Forelimb muscle (tissue), 1 donor: ENCODE measurements at places on chromosomes 3 and 15. TPM values are rescaled to one million over a fixed set of nuclear protein-coding genes. Genes with fewer than 3 reads are reported as not detected.

Gene C3orf22
- not detected for polyA plus RNA-seq

DNA sequence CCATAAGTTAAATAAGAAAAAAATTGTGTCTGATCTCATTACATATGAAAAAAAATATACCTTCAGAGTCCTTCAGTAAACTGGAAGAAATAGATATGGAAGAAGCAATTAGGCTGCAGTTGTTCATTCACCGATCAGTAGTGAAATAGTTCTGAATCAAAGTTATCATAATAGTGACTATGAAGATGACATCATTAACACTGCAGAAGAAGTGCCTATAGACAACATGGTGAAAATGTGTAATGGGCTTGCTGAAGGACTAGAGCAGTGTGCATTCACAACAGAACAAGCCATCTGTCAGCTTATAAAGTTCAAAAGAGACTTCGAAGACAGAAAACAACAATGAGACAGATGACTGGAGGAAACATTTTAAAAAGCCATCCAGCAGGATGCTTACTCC is 144.5 kb downstream of the NAALADL2 start:
- no peak for DNase-seq

Gene LRTM1
- polyA plus RNA-seq: 114 TPM

Gene CEMIP
- 2.4 TPM for polyA plus RNA-seq

- no peak for DNase-seq
These were observed 234.7 kb upstream of the CTDSPL start for GRCh38 chr3:37626736-37627565.

Gene NUSAP1
- polyA plus RNA-seq: 29.6 TPM

- no peak for DNase-seq
These were observed 397.1 kb downstream of the CACNA2D3 start for GRCh38 chr3:54519493-54519892.

Gene TMEM212
- 0.11 TPM for polyA plus RNA-seq

GRCh38 chr3:117748131-117748530 is 1038.6 kb downstream of the TUSC7 start:
- DNase-seq: no peak

Gene ISLR
- polyA plus RNA-seq: 142 TPM

Gene CCR5
- polyA plus RNA-seq: 0.40 TPM

Gene MEX3B
- polyA plus RNA-seq: 14.6 TPM

- no peak for DNase-seq
These were observed 277.9 kb upstream of the THBS1 start for GRCh38 chr15:39302936-39303335.

GRCh38 chr3:114318295-114318694 is 24.5 kb downstream of the TIGIT start:
- DNase-seq: no peak

DNA sequence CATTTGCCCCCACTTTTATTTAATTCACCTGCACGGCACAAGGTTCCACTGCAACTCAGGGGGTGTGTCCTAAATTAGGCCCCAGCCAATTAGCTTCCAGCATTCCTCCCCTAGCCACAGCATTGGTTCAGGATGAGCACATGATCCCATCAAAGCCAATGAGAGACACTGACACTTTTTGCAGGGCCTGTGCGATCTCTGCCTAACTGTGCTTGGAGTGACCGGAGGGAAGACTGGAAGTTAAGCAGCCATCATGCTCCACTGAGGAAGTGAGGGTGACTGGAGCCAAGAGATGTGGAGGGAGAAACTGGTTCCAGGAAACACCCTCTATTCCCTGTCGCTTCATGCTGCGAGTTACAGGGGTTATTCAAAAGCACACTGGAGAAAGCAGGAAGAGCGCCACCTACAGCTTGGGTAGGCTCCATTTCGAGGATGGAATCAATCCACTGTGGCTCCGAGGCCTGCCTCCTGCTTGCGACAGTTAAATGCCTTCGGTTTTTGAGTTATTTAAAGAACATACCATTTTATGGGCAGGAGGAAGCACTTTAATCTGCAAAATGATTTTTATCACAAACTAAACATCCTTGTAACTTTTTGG is 122.2 kb upstream of the WNT5A start:
- no peak for DNase-seq

DNA sequence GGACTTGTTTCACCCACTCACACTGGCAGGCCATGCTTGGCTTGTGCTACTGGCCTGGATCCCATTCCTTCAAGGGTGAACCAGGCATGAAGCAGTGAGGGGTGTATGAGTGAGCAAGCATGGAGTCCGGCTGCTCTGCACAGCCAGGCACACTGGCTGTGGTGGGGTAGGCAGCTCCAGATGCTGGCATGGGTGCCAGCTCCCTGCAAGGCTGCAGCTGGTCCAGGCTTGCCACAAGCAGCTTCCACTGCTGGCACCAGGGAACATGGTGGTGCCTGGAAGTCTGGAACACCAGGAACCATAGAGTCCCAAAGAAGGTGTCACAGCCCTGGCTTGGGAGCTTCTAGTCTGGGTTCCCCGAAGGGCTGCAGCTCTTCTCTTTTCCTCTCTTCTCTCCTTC is 395.1 kb downstream of the UNC13C start:
- DNase-seq: no peak

GRCh38 chr3:31364711-31365110 is 168.0 kb upstream of the STT3B start:
- no peak for DNase-seq

Gene B3GALNT1
- 16.9 TPM for polyA plus RNA-seq

DNA sequence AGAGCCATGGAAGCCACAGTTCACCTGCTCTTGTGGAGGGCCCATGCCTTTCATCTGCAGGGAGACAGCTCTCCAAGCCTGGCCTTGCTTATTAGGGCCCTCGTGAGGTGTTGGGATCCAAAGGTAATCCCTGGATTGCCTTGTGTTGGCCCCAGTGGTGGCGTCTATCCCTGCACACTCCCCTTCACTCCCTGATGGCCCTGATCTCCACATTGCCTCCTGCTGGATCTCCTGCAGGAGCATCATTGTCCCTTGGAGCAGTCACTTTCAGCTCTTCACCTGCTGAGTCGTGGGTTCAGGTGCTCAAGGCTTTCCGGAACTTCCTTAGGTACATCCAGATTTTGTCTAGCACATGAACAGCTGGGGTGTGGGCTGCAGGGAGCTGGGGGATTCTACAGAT is 7.0 kb downstream of the PPCDC start:
- no peak for DNase-seq

Gene TTBK2
- polyA plus RNA-seq: 13.2 TPM

- no peak for DNase-seq
These were observed 993 bp downstream of the STXBP5L start for GRCh38 chr3:120908795-120909601.
